NCI-H1417 treated with DMSO at 0.1 percent for 48 hours (cell line): ENCODE measurements at places on chromosomes 7 and 10.
A peak's percentile ranks its signal among the peaks of the same experiment; 100 is the strongest.

DNA sequence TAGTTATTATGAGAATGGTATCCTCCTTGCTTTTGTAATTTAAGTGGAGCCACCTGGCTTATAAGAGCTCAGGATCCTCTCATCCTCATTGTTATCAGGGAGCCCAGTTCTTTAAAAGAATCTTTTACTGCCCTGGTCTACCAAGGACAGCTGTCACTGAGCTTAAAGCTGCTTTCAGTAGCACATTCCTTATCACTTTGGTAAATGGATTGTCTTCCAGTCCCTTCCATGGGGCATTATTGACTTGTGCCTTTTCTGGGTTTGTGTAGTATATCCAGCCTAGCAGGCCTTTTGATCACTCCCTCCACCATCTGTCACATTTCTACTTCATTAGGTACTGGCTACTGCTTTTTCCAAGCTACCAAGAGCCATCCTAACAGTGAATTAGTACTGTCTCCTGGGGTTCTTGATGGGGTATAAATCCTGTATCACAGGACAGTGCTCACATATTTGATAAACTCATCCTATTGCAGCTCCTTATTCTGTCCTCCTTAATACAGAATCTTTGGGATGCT is 208.9 kb downstream of the TMEM26 start:
- DNase-seq, result no peak

- DNase-seq, result no peak
Observed at GRCh38 chr7:116689790-116690259, 17.8 kb downstream of the MET start.

GRCh38 chr10:20173046-20173445 is 356.8 kb downstream of the PLXDC2 start:
- no peak for DNase-seq

DNA sequence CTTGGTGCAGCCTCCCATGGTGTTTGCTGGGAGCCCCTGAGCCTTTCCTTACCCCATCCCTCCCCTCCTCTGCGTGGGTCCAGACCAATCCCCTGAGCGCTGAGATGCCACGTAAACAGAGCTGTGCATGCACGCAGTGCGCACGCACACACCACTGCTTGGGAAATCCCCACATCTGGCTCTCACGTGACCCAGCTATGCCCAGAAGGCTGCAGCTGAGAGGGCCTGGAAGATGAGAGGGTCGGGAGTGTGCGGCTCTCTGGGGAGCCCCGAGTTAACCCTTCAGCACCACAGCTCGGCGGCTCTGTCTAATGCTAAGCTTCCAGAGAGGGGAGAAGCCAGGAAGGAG is 177.2 kb downstream of the SH3PXD2A start:
- DNase-seq, result no peak

DNA sequence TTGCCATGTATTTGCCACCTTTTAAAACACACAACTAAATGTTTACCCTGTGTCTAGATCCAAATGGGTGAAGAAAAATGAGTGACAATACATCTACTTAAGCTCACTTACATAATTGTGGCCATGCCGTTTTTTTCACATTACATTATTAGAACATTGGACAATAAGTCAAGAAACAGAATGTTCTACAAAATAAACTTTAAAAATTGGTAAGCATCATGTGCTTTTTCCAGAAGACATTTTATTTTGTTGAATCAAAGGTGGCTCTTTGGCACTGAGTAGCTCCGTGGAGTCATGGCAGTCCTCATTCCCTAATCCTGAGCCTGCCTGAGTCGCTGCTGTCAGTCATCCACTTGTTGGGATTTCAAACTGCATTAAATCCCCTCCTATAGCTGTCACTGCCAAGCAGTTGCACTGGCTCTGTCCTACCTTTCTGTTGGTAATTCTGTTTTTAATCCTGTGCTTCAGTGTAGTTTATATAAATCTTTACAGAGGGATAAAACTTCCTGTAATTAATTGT is 32.3 kb downstream of the CAV1 start:
- no peak for DNase-seq

GRCh38 chr7:143901332-143901667 is 676 bp downstream of the TCAF1 start:
- peak; percentile 65 for DNase-seq

- no peak for DNase-seq
Observed at GRCh38 chr7:80552031-80552694, 40.3 kb upstream of the GNAT3 start.

DNA sequence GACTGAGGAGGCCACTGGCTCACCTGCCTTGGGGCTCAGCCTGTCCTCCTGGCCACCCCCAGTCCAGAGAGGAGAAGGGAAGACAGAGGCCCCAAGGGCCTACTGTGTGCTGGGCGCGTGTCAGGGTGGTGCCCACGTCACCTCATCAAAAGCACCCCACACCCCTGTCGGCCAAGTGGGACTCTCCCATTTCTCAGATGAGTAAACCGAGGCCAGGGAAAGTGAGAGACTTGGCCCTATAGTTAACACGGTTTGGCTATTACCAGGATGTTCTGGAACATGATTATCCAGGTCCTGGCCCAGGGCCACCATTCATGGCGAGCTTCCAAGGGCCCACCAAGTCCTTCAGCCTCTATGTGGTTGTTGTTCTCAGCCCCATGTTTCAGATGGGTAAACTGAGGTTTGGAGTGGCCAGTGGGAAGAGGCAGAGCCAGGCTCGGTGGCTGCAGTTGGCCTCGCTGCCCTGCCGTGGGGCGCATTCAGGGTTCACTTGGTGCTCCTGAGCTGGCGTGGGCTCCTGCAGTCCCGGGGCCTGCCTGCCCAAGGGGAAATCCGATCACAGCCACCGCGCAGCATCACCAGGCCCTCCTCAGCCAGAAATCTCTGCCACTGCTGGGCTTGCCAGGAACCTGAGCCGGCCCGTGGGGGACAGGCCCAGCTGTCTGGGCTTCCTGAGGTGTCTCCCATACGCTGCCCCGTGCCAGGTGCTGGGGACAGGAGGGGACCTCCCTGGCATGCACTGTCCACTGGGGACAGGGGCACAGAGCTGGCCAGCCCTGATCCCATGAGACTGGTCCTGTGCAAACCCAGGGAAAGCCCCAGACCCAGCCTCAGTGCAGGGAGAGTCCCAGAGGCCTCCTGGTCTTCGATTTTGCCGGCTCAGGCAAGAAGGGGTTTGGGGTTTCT is 117.7 kb upstream of the TNRC18 start:
- DNase-seq, result no peak

- no peak for DNase-seq
Observed at GRCh38 chr7:113026941-113027340, 59.7 kb downstream of the GPR85 start.

- DNase-seq, result no peak
Observed at GRCh38 chr10:11098666-11099065, 81.0 kb downstream of the CELF2 start.

GRCh38 chr10:58773341-58773740 is 260.7 kb downstream of the BICC1 start:
- DNase-seq, result no peak

GRCh38 chr10:113108194-113108835 is 158.3 kb downstream of the TCF7L2 start:
- no peak for DNase-seq

DNA sequence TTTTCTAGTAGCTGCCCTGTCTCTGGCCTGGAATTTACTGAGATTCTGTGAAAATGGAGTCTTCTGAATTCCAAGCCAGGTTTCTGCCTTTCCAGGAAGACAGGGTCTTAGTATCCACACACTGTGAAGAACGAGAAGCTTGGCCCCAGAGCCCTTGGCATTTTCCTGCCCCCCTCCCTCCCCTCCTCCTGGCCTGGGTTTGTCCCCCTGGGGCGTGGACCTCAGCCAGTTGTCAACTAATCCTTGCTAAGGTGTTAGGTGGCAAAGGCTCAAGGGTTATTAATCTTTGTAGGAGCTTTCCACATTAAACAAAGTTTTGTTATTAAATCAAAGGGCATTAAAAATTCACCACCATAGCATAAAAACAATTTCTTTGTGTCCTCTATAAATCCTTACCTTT is 329.5 kb downstream of the RNLS start:
- no peak for DNase-seq

- no peak for DNase-seq
Observed at GRCh38 chr7:151109094-151110048, 23.1 kb downstream of the AGAP3 start.

DNA sequence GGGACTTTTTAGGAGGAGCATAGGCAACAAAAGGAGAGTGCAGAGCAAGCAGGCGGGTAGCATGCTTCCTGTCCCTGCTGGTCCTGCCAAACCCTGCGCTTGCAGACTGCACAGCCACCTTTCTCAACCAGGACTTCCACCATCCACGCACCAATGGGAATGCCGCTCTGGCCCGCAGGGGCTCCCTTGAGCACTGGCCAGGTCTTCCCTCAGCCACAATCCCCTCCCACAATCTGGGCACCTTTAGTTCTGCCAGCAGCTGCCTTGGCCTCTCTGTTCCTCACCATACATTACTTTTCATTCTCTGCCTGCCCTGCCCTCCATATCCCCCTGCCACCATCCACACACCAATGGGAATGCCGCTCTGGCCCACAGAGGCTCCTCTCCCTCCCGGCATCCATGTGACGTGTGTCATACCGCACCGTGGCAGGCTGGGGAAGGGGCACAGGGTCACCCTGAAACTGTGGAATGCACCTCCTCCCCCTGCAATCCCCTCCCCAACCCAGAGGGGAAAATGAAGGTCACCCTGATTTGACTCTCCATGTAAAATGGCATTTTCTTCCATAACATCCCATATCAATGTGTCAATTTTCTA is 97.3 kb upstream of the MACROH2A2 start:
- no peak for DNase-seq
